ENCODE measurements at places on chromosomes 3 and 15. TPM values are rescaled to one million over a fixed set of nuclear protein-coding genes. Genes with fewer than 3 reads are reported as not detected.

DNA sequence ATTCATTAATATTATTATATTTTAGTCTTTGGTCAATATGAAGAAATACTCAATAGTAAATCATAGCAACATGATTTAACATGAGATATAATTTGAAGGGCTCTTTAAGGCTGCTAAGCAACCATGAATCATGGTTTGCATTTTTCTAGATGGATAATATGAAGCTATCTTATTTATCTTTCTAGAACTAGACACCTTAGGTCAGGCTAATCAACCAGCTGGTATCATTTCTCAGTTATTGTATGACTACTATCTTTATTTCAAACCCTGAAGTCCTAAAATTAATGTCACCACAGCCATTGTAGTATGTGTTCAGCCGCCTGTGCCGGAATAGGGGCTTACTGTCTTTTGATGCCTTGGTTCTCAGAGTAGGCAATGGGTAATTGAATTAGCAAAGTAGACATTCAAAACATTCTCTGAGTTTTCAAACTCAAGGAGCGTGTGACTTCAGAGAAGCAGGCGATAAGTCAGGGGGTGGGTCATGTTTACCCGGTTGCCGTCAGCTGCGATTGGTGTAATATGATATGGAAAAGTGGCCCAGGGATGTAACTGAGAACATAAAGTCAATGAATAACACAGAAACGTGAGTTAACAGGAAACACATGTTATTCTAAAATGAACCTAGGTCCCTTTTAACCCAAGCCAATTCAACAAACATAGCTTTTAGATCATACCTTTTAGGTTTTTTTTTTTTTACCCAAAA, 93.4 kb upstream of the CTDSPL start:
- no peak overlapping the region for H3K27ac ChIP-seq
- peaks cover 1% of the 10 kb centered on the region for H3K36me3 ChIP-seq
- peaks cover 44% of the 10 kb centered on the region for H3K4me1 ChIP-seq
- H3K4me3 ChIP-seq = no peak overlapping the region

GRCh38 chr3:173939331-173939730, 541.8 kb downstream of the NLGN1 start:
- no peak overlapping the region for H3K4me3 ChIP-seq
- no peaks in the 10 kb centered on the region for H3K36me3 ChIP-seq
- no peaks in the 10 kb centered on the region for H3K4me1 ChIP-seq
- DNase-seq = peak; percentile 36

GRCh38 chr3:15303728-15304127, 28.7 kb downstream of the SH3BP5 start:
- no peak overlapping the region for H3K4me3 ChIP-seq
- peaks cover 8% of the 10 kb centered on the region for H3K36me3 ChIP-seq
- no peaks in the 10 kb centered on the region for H3K4me1 ChIP-seq
- H3K27ac ChIP-seq = no peak overlapping the region
- no peaks in the 10 kb centered on the region for H3K27me3 ChIP-seq

DNA sequence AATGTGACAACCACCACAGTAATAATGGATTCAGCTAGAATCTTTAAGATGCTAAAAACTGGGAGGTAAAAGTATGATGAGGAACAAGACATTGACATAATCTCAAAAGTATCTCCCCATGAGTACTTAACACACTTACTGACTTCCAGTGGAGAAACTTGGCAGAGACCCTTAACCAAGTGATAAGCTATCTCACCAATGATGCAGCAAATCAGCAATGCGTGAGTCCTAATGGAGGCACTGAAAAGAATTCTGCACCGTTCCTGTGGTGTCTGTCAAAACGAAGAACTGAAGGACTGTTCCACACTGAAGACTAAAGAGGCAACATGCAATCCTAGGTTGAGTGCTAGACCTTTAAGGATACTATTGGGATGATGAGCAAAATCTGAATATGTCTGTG, 67.9 kb upstream of the OCA2 start:
- H3K4me1 ChIP-seq = no peaks in the 10 kb centered on the region
- no peak for DNase-seq
- no peak overlapping the region for H3K4me3 ChIP-seq
- no peak overlapping the region for H3K27ac ChIP-seq

GRCh38 chr3:26579116-26579515, 43.5 kb upstream of the LRRC3B start:
- H3K27me3 ChIP-seq = no peaks in the 10 kb centered on the region
- H3K27ac ChIP-seq = no peak overlapping the region
- DNase-seq = no peak
- H3K4me1 ChIP-seq = no peaks in the 10 kb centered on the region
- no peaks in the 10 kb centered on the region for H3K36me3 ChIP-seq
- no peak overlapping the region for H3K4me3 ChIP-seq

- no peak for DNase-seq
- H3K4me1 ChIP-seq = peaks cover 6% of the 10 kb centered on the region
- no peak overlapping the region for H3K4me3 ChIP-seq
- H3K36me3 ChIP-seq = peaks cover 27% of the 10 kb centered on the region
- no peak overlapping the region for H3K27ac ChIP-seq
- no peaks in the 10 kb centered on the region for H3K27me3 ChIP-seq
Observed at GRCh38 chr3:172112734-172113120, 73.3 kb downstream of the FNDC3B start.

GRCh38 chr3:172197344-172197743, 158.0 kb downstream of the FNDC3B start:
- no peak overlapping the region for H3K4me3 ChIP-seq
- H3K36me3 ChIP-seq = no peaks in the 10 kb centered on the region
- no peak overlapping the region for H3K27ac ChIP-seq
- peaks cover 12% of the 10 kb centered on the region for H3K4me1 ChIP-seq
- H3K27me3 ChIP-seq = no peaks in the 10 kb centered on the region
- no peak for DNase-seq

GRCh38 chr15:71627188-71627587, 183.2 kb upstream of the NR2E3 start:
- H3K4me3 ChIP-seq = no peak overlapping the region
- H3K27ac ChIP-seq = no peak overlapping the region
- no peak for DNase-seq
- no peaks in the 10 kb centered on the region for H3K36me3 ChIP-seq

DNA sequence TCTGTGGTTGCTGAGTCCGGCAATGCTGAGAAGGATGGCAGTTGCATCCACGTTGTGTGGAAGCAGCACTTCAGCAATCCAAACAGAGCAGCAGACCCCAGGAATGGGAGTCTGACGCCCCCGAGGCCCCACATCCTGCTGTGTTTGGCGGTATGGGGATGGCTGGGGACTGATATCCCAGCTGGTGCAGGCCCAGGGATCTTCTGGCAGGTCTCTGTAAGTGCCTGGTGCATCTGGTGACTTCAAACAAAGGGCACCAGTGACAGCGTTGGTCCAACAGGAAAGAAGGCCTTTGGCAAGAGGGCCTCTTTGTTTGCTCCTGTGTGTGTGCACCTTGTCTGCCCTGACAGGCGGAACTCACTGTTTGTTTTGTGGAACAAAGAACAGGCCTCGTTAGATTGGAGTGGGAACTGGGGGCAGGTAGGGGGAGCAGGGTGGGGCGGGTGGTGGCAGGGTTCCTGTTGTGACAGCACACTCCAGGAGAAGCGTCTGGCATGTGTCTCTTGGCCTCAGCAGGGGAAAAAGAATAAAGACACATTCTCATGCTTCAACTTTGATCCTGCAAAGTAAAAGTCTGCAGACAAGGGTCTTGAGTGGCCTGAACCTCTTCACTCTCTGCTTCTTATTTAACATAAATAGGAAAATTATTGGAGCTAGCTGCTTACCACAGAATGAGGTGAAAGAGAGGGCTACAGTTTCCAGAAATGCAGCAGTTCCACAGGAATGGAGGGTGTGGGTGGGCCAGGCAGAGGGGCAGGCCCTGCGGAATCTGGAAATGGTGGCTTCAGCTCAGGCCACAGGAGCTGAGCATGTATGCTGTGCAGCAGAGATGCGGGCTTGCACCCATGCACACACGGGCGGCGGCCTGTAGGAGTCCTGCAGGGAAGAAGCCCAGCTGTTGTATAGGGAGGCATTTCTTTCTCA, 94.5 kb upstream of the MYZAP start:
- peaks cover 5% of the 10 kb centered on the region for H3K4me1 ChIP-seq
- no peaks in the 10 kb centered on the region for H3K36me3 ChIP-seq
- H3K27ac ChIP-seq = no peak overlapping the region
- no peak for DNase-seq
- H3K4me3 ChIP-seq = no peak overlapping the region

DNA sequence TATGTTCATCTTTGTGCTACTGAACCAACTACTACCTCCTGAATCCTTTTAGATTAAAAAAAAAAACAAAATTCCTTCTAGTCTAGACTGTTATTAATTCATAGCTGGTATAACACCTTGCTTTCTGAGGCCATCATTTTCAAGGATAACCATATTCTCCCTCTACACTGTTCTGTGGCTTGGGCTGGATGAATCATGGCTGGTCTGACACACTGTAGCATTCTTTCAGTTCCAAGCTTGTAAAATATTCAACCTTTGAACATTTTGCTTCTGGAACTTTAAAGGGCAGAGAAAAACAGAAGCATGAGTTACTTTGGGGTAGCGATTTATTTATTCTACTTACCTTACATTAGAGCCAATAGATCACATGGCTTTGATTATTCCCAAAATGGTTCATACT, 7.6 kb downstream of the HSPBAP1 start:
- no peak for DNase-seq
- no peaks in the 10 kb centered on the region for H3K27me3 ChIP-seq
- no peak overlapping the region for H3K27ac ChIP-seq

GRCh38 chr3:100402256-100402655, 917 bp downstream of the LNP1 start:
- no peaks in the 10 kb centered on the region for H3K36me3 ChIP-seq
- peak overlapping the region; percentile 87 for H3K4me3 ChIP-seq
- H3K27ac ChIP-seq = peak overlapping the region; percentile 99
- H3K27me3 ChIP-seq = no peaks in the 10 kb centered on the region

GRCh38 chr3:46453526-46454208, 11.0 kb downstream of the LTF start:
- H3K27me3 ChIP-seq = peaks cover 4% of the 10 kb centered on the region
- no peaks in the 10 kb centered on the region for H3K36me3 ChIP-seq
- no peak overlapping the region for H3K4me3 ChIP-seq
- H3K27ac ChIP-seq = no peak overlapping the region

GRCh38 chr3:33111581-33111980, 2.2 kb upstream of the CRTAP start:
- H3K4me1 ChIP-seq = peaks cover 13% of the 10 kb centered on the region
- no peaks in the 10 kb centered on the region for H3K36me3 ChIP-seq
- DNase-seq = no peak
- no peaks in the 10 kb centered on the region for H3K27me3 ChIP-seq
- no peak overlapping the region for H3K4me3 ChIP-seq

DNA sequence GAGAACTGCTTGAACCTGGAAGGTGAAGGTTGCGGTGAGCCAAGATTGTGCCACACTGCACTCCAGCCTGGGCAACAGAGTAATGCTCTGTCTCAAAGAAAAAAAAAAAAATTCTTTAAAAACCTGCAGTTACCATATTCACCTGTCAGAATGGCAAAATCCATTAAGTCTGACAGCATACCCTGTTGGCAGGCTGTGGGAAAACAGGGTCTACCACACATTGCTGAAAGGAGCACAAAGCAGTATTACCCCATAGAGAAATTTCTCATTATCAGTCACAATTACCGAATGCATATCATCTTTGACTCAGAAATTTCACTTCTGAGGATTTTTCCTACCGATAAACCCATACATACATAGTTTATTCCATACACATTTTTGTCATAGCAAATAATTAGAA, 264.1 kb upstream of the SLCO3A1 start:
- H3K27ac ChIP-seq = no peak overlapping the region
- no peak for DNase-seq
- H3K4me1 ChIP-seq = no peaks in the 10 kb centered on the region
- H3K4me3 ChIP-seq = no peak overlapping the region
- H3K27me3 ChIP-seq = no peaks in the 10 kb centered on the region

LRTM1 gene
- 99.9 TPM for total RNA-seq

NXPE3 gene
- total RNA-seq = 8.9 TPM

ATP13A5 gene
- 0.09 TPM for total RNA-seq

GBE1 gene
- total RNA-seq = 8.8 TPM

All from muscle of leg (tissue), 16 donors.